ENCODE measurements at places on chromosomes 3 and 15. TPM values are rescaled to one million over a fixed set of nuclear protein-coding genes. Genes with fewer than 3 reads are reported as not detected.

- no peak for DNase-seq
Measured at GRCh38 chr15:40914486-40914885, 14.7 kb upstream of the DLL4 start.

- DNase-seq = no peak
Measured at GRCh38 chr3:144128108-144128892, 156.7 kb downstream of the DIPK2A start.

DNA sequence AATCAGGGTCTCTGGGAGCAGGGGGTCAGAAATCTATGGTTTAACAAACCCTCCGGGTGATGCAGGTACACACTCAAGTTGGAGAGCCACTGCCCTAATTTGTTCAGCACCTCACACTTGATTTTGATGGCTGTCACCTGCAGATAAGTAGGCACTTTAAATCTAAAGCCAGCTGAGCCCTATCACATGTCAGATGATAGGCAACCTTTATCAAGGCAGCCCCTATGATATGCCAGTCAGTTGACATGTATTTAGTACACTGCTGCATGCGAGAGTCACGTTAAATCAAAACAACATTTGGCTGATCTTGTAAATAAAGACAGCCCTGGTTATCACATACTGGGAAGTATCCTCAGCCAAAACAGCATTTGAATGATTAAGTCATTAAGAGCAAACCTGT lies 104.4 kb upstream of the MCTP2 start:
- no peak for DNase-seq

- DNase-seq = no peak
Measured at GRCh38 chr3:111850537-111850936, 8.5 kb upstream of the PHLDB2 start.

DNA sequence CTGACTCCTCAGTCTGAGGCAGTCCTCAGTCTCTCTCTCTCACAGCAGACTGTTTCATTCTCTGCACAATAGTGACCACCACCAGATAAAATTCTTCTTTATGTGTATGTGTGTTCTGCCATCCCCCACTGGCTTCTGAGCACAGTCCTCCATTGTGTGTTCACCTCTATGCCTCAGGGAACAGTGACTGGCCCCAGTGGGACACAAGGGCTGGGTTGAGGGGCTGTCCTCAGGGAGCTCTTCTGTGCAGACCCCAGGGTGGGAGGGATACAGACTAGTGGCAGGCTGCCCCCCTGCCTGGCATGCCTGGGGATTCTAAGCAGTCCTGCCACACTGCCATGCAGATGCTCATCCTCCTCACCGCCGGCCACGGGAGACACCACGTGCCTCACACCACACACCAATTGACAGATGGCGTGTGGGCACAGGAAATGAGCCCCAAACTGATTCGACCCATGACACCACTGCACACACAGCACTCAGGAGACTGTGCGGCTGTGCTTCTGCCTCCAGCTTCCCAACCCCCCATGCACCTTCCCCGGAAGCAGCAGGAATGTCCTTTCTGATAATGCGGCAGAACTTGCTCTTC lies 237.6 kb upstream of the CHRNA7 start:
- no peak for DNase-seq

GRCh38 chr15:89907289-89907688 lies 5.5 kb downstream of the ARPIN start:
- no peak for DNase-seq

- DNase-seq = no peak
Measured at GRCh38 chr3:79306934-79307570, 460.7 kb downstream of the ROBO1 start.

DNA sequence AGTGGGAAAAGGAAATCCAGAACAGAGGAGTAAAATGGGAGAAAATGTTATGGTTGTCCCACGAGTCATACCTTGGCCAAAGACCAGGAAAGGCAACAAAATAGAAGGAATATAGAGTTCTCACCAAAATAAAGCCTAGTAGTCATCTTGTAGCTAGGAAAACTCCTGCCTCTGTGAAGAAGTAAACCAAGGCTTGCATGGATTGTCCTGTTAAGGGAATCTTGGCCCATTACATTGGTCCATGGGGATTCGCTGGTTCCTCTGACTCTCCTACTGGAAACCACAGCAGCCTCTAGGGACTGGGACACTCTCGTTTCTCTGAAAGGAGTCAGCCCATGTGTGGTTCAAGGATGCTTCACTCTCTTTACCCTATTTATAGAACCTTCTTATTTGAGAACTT lies 62.9 kb upstream of the FNDC3B start:
- no peak for DNase-seq

- DNase-seq = no peak
Measured at GRCh38 chr3:188853856-188854771, 317.7 kb upstream of the TPRG1 start.

DNA sequence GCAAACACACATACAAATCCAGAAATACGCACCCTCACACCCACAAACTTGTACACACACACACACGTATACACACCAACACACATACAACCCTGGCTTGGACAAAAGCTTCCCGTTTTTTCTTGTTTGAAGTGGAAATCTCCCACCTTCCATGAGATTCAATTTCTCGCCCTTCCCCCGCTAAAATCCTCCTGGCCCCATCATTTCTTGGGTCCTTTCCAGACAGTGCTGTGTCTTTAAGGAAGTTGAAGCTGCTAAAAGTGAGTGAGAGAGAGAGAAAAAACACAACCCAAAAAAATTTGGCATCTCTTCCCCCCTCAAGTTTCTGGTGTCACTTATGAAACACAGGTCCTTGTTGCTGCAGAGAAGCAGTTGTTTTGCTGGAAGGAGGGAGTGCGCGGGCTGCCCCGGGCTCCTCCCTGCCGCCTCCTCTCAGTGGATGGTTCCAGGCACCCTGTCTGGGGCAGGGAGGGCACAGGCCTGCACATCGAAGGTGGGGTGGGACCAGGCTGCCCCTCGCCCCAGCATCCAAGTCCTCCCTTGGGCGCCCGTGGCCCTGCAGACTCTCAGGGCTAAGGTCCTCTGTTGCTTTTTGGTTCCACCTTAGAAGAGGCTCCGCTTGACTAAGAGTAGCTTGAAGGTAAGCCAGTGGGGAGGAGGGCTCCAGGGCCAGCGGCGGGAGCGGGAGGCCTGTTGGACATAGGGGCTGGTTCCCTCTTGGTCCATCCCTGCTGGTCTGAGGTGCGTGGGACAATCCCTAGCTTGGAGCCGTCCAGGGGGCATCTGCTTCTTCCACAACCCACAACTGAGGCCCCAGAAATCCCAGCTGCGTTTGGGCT lies at the start of gene ISLR:
Gene ISLR, plus strand, starts transcription at position 331 of the 839 bp plus-strand sequence. CDS start 1,149 bp downstream, outside the sequence.
- peak; percentile 72 for DNase-seq

GRCh38 chr15:85381850-85382751 lies 1.7 kb downstream of the AKAP13 start:
- DNase-seq = no peak

DNA sequence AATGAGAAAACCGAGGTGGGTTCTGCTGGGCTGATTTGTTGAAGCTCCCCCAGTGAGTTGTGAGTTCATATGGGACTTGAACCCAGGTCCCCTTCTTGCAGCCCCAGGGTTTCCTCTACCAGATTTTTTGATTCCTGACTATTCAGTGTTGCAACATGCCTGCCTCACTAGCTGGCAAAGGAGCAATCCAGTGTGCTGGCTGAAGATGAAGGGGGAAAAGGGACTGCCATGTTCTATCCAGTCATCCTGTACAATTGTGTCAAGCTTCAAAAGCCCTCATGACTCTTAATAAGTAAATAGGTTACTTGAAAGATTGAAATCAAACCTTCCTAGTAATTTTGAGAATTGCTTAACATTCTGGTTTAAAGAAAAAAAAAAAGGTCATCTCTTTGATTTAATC lies 211.5 kb upstream of the TP63 start:
- DNase-seq = no peak

- DNase-seq = peak; percentile 93
Measured at GRCh38 chr3:48446425-48447193, at the start of gene ATRIP. Gene ATRIP (plus strand): TSS chr3:48446737. CDS start chr3:48446846, 109 bp downstream.

GRCh38 chr15:64045774-64046420 lies 388 bp downstream of the DAPK2 start:
- no peak for DNase-seq

DNA sequence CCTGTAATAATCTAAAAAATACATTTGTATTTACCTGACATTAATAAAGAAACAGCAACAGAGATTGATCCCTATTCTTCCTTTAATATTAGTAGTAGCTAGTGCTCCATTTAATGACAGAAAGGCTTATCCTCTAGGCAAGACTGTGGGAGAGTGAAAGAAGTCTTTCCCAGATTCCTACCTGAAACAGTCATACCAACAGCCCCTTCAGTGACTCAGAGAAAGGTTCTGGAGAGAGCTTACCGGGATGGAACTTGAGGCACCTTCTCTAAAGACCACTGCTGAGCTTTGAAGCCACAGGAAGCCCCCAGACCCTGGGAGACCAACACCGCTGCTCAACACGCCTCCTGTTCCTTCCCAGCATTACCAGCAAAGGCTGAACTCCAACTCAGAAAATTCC lies 66.9 kb upstream of the FGF12 start:
- no peak for DNase-seq

DNA sequence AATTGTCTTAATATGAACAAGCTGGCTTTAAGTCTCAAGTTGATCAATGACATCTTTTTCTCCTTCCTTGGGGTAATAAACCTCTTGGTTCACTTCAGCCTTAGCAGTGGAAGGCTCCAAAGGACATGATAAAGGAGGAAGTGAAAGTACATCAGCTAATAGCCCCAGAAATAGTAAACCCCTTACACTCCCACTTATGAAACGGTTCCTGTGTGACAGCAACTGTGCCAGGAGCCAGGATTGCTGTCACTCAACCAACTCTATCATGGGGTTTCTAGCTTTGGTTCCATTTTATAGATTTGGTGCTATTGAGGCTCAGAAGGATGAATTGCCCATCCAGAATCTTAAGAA lies 216.7 kb downstream of the ABHD5 start:
- no peak for DNase-seq

DNA sequence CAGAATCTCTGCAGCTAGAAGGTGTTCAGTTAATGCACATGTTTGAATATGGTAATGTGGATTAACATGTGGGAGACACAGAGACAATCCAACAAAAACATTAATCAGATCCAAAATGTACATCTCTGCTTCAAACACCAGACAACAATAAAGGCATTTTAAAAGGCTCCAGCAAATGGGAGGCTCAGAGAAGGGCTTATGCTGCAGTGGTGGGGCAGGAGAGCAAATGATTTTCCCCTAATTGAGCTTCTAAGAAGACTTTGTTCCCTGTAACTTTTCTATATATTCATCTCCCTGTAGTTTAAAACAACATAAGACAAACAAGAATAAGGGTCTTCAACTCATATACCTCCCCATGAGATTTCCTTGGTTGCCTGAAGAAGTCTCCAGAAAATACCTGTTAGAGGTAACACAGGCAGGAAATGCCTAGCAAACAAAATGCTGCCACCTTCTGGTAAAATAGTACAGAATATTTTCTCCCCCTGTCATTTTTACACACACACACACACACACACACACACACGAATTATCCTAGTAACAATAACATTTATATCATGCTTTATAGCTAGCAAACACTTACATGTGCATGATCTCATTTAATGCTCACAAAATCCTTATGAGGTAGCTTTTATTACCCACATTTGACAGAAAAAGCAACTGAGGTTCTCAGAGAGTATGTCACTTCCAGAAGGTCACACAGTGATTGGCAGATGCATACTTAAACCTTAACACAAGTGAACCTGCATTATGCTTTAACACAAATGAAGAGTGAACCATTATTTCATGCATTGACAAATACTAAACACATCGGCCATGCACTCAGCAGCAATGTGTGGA lies 123.4 kb upstream of the MB21D2 start:
- DNase-seq = no peak

GRCh38 chr3:69791106-69791505 lies 51.8 kb downstream of the MITF start:
- DNase-seq = peak; percentile 83

DNA sequence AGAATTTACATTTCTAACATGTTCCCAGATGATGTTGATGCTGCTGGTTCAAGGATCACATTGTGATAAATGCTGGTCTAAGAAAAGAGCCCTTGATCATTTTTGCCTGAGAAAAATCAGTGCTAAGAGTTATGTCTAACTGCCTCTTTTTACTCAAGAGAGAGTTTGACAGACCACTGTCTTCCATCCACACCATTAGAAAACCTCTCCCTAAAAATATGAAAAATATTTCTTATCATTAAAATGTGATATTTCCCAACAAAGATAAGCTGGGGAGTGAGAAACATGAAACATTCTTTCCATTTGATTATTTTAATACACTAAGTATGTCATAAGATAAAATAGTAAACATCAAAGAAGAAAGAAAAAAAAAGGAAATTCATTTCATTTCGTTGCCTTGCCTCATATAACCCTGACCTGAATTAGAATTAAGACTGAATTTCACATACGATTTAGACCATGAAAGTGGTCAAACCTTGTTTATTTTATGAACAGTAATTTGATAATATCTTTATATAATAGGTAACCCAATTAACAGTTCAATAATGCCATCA lies 471.8 kb upstream of the ARHGEF26 start:
- DNase-seq = no peak

- peak; percentile 72 for DNase-seq
Measured at GRCh38 chr15:77821188-77821958, 188.7 kb upstream of the LINGO1 start.

- DNase-seq = no peak
Measured at GRCh38 chr3:58336135-58336882, 3.6 kb downstream of the PXK start.

DNA sequence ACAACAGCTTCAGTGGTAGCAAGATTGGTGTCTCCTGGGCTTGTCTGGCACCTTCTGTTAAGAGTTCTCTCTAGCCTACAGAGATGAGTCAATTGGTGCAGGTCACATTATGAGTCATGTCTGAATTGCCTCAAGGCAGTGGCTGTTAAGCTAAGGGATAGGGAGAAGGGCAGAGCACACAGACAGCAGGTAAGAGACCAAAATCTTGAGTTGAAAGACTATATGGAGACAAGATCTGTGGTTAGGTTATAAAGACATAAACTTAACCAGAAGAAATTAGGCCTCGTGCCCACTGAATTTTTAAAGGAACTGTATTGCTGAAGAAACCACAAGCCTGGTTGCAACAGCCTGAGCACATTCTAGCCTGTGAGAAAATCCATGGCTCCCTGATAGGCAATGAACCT lies 19.2 kb upstream of the KPNA1 start:
- no peak for DNase-seq

DNA sequence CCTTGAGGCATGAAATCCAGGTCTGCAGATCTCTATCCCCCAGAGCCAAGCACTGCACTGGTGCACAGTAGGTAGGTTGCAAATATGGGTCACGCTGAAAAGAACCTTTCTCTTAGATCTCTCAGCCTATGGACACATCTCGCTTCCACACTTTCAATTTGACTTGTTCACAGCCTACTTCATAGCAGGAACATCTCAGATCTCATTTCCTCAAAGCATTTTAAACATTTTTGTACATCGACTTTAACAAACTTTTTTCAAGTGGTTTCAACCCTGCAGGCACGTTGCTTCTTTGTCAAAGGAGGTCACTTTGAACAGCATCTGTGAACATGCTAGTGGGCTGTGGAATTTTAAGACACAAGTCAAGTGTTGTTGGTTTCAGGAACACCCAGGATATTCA lies 76.0 kb downstream of the SLC12A8 start:
- DNase-seq = no peak

GRCh38 chr3:184008161-184008560 lies 9.5 kb downstream of the ABCC5 start:
- no peak for DNase-seq

LMCD1 gene
- 68.7 TPM for total RNA-seq

TM6SF1 gene
- total RNA-seq = 7.8 TPM

CLEC3B gene
- 105 TPM for total RNA-seq

RPS17 gene
- total RNA-seq = 1,050 TPM

CYP11A1 gene
- 4.3 TPM for total RNA-seq

C2CD4B gene
- 5.9 TPM for total RNA-seq

LAMB2 gene
- 515 TPM for total RNA-seq

ACOX2 gene
- 31.0 TPM for total RNA-seq

NRROS gene
- total RNA-seq = 10.0 TPM

NCK1 gene
- 54.3 TPM for total RNA-seq
